Panc1 (cell line): ENCODE measurements at places on chromosomes 7 and 10. TPM values are rescaled to one million over a fixed set of nuclear protein-coding genes. Genes with fewer than 3 reads are reported as not detected.

The HECW1 gene
- total RNA-seq = 0.77 TPM

The NPFFR1 gene
- total RNA-seq = 0.05 TPM

The DENND2A gene
- total RNA-seq = 1.4 TPM

The COL17A1 gene
- total RNA-seq = 0.26 TPM

The SPDYE9 gene
- total RNA-seq = not detected

The GHRHR gene
- not detected for total RNA-seq

The UPK3BL2 gene
- 14.4 TPM for total RNA-seq

The TMEM26 gene
- total RNA-seq = 14.3 TPM

- no peak for DNase-seq
Measured at GRCh38 chr7:2166625-2167280, 66.0 kb downstream of the MAD1L1 start.

DNA sequence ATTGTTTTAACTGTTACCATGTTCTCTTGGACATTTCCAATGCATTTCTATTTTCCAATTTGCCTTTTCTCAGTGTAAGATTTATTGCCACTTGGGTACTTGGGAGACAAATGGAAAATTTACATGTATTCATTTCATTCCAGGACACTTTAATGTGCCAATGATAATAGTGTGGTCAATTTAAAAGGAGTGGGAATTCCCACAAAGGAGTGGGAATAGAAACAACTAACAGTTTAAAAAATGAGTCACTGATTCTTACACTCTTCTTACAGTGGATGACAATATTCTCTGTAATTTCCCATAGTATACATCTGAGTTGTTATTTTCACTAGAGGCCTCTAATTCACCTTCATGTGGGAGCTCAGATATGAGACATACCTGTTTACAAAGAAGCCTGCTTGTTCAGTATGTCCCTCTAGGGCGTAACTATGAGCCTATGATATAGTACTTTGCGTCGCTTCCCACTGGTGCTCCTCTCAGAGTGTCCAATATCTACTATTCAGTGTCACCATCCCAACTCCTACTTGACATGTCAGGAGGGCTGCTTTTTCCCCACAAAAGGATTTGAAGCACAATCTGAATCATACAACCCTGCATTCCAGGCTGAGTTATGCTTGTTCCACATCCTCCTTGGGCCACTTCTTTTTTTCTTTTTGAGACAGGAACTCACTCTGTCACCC lies 301.3 kb downstream of the PHTF2 start:
- DNase-seq = peak; percentile 15

GRCh38 chr10:103645141-103646054 lies 151.9 kb downstream of the NEURL1 start:
- no peak for DNase-seq

DNA sequence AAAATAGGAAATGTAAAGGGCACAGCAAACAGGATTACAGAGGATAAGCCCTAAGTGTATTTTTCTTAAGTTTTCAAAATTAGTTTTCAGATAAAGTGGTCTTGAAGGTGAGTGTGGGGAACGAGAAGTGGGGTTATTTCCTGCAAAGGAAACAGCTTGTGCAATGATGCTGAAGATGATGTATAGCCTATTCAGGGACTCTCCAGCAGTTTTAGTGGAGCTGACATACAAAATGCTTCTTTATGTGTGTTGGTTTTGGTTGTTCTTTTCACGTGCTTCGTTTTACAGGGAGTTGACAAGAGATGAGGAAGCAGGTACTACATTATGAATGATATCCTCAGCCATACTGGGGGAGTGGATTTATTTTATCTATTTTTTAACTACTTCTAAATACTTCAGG lies 20.5 kb downstream of the CASD1 start:
- DNase-seq = no peak

DNA sequence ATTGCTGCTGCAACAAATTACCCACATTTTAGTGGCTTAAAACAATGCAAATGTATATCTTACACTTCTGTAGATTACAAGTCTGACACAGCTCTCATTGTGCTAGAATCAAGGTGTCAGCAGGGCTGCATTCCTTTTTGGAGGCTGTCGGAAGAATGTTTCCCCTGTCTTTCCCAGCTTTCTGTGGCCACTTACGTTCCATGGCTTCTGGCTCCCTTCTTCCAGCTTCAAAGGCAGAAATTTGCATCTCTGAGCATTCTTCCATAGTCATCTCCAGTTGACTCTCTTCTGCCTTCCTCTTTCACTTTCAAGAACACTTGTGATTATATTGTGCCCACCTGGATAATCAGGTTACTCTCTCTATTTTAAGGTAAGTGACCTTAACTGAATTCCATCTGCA lies 125.3 kb downstream of the GPR158 start:
- no peak for DNase-seq

DNA sequence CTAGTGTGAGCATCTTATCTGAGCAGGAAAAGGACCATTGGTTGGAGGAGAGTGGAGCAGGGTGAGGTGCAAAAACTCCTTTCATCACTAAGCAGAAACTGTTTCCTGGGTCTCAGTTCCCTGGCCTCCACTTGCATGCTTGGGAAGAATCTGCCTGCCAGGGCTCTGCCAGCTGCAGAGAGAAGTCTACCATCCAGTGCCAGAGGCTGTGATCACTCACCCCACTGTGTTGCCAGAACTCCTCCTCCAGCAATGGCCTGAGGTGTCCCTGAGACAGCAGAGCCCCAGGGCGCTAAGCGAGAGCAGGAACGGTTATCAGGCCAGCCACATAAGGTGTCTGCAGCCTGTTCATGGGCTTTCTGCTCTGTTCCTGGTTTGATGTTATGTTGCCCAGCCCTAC lies 991.4 kb downstream of the CCSER2 start:
- no peak for DNase-seq

DNA sequence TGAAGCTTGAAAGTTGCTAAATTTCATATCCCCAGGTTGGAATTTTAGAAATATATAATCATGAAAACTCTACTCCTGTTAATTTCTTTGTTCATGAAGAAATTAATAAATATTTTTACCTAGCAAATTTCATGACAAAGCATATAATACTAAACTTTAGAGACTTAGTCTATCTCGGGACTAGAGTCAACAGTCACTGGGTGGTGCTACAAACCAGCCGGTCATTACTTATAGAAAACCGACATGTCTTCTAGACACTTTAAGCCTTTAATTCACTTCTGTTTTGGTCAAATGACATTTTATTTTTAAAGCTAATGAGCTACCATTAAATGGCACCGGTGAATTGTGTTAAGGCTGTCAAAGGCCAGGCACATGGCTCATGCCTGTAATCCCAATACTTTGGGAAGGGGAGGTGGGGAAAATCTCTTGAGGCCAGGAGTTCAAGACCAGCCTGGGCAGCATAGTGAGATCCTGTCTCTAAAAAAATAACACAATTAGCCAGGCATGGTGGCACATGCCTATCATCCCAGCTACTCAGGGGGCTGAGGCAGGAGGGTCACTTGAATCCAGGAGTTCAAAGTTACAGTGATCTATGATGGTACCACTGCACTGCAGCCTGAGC lies 270.1 kb downstream of the CACNA2D1 start:
- no peak for DNase-seq

GRCh38 chr7:5711409-5711808 lies 70.1 kb downstream of the RNF216 start:
- no peak for DNase-seq

GRCh38 chr7:26307226-26307625 lies 15.6 kb downstream of the SNX10 start:
- DNase-seq = no peak

- no peak for DNase-seq
Measured at GRCh38 chr7:130372402-130373165, 7.7 kb upstream of the CPA1 start.

DNA sequence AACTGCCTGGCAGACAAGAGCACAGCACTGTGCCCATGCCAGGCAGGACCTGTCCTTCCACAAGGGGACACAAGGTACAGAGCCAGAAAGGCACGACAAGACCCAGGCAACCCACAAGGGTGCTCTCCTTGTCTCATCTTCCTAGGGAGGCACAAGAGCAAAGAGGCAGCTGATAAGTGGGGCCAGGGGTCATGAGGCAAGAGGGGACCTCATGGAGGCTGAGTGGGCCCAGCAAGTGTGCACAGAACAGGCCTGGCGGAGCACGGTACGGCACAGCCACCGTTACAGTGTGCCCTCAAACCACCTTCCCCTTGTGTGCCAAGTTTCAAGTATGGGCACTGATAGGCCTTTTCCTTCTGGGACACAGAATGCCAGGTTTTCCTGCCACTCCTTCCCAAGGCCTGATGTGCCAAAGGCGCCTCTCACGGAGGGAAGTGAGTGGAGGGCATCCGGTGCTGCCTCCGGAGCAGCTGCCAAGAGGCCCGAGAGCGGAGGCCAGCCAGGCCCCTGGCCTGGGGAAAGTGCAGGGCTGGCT lies 75.6 kb downstream of the FAM53B start:
- DNase-seq = no peak

- DNase-seq = no peak
Measured at GRCh38 chr10:132698761-132699391, 87.1 kb downstream of the NKX6-2 start.

DNA sequence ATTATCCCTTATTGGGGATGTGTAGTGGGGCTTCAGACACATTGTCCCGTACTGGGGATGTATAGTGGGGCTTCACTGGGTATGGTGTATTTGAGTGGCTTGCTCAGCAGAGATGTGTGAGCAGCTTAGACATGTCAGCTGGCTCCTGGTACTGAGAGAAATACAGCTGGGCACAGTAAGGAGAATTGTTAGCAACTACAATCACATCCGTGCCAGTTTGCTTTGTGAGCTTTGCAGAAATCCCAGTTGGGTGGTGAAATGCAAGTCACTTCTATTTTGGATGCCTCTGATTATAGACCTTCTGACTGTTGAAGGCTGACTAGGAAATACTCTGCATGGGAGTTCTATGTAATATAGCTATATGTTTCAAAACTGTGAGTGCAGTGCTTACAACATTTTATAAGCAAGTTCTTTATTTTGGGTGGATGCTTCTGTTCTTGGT lies 10.8 kb downstream of the CCNY start:
- no peak for DNase-seq

DNA sequence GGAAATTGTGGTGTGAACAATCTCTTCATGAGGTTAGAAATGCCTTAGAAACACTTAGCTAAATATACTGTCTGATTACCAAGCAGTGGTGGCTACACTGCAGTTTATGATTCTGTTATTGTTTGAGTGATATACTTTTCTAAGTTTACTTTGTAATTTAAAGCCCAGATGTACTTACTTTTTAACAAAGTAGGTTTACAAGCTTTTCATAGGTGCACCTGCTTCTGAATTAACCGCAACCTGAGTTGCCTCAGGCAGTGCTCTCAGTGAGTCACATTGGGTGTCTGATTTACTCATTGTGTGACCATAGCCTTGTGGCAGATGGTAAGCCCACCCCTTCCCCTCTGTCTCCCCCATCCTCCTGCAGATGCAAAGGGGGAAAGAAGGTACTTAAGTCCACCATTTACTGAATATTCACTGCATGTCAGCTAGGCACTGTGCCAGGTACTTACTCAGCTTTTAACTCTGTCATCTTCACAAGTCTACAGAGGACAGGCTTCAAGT lies 9.0 kb downstream of the MTURN start:
- no peak for DNase-seq

DNA sequence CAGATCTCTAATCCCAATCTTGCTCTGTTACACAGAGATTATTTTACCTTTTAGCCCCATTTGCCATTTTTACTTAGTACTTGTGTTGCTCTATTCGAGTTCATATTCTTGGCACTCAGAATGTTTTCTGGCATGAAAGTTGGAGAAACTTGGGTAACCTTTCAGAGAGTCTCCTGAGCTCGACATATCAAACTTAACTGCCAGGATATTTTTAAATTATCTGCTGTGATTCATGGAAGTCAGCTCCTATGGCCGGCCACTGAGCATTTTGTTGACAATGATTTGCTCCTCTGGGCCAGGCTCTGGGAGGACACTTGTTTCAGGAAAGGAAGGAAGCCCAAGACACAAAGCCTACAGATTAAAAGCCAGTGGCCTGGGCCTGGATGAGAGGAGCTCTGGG lies 396.7 kb downstream of the TNS3 start:
- DNase-seq = no peak
